Progenitor cell of endocrine pancreas (in vitro differentiated cells): ENCODE measurements at places on chromosomes 4 and X. TPM values are rescaled to one million over a fixed set of nuclear protein-coding genes. Genes with fewer than 3 reads are reported as not detected.

DNA sequence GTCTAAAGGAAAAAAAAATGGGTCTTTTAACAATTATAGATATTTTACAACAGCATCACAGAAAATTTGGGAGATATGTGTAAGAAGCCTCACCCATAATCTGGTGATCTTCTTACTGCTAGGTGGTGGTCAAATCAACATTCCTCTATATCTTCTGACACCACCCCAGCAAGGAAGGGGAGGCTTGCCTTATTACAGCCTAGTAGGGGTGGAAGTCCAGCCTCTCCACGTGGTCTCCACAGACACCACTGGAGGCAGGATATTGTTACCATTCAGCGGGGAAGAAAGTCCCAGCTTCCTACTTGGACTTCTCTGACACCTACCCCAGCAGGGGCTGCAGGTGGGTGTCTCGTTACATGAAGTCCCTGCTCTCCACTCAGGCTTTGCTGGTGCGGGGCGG lies 28.7 kb downstream of the PRPS1 start:
- no peak for DNase-seq

DNA sequence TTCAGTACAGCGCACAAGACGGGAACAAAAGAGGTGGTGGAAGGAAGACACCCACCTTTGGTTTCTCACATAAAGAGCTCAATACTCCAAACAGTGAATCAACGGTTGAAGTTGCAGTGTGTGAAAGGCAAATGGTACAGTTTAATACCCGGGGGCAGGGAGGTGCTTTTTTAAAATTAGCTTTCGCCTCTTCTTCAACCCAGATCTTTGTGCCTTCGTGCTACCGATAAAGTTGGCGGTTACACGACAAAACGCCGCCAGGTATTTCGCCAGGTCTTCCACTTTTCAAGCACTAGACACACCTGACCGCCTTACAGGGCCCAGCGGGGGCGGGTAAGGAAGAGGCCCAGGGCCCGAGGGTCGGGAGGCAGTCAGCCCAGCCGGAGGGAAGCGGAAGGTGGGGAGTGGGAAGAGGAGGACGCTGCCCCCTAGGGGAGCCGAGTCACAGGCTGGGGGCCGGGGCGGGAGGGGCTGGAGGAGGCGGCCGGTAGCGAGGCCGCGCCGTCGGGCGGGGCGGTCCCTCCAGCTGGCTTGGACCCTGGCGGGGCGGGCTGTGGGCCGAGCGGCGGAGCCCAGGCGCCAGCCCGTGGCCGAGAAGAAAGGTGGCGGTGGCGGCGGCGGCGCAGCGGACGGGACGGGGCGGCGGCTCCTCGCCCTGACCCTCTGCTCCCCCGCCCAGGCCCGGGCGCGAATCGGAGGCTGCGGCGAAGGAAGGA lies 16.0 kb downstream of the UTP3 start:
- DNase-seq: peak; percentile 84

DNA sequence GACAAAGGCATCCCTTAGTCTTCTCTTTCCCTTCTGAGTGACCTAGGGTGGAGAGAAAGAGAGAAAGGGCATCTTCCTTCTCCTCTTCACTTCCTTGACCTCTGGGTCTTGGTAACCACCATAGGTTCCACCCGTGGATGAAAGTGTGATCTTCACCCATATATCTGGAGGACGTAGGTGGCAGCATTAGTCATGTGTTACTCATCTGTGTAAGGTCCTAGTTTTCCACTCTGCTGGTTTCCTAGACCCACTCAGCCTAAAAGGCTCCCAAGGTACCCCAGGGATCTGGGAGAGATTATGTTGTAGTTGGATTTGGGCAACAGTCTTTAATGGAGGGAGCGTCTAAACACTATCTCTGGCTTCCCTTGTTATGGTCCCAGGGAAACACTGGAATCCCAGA lies 45.5 kb upstream of the RAB9B start:
- no peak for DNase-seq

ASB12 gene
- total RNA-seq: 0.22 and 0.47 TPM in 2 replicates

DNA sequence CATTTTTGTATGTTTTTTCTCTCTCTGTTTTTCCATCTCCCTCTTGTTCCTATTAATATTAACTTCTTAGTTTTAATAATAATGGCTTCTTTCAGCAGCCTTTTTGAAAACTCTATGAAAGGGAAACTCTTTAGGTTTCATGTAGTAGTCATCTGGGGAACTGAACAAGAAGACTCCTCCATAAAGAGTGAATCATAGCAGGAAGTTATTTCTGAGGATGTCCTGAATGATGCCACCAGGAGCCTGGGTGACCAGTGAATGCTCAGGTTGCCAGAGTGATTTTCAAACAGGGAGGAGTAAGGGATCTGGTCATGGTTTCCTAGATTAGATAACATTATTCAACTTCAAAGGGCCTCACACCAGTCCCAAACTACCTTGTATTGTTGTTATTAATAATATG lies 212.8 kb upstream of the PDE5A start:
- no peak for DNase-seq

SPANXN5 gene
- total RNA-seq: not detected in 2 replicates

CENPVL2 gene
- 1.4 TPM in 2 replicates for total RNA-seq

DNA sequence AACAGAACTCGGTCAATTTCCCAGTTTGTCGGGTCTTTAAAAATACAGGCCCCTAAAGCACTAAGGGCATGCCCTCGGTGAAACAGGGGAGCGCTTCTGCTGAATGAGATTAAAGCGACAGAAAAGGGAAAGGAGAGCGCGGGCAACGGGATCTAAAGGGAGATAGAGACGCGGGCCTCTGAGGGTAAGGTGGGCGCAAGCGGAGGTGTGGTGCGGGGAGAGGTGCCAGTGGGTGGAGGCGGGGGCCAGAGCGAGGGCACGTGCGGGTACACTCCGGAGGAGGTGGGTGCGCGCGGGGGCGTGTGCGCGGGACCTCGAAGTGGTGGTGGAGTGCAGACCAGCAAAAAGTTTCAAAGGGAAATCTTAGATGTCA lies 787 bp upstream of the TET2 start:
- no peak for DNase-seq

RAB33A gene
- total RNA-seq: 0.60 and 0.87 TPM in 2 replicates

GRCh38 chrX:139881130-139881529 lies 51.7 kb downstream of the ATP11C start:
- no peak for DNase-seq

GRCh38 chrX:154751203-154751668 lies 359 bp upstream of the GAB3 start:
- DNase-seq: no peak

SERTM2 gene
- 0.72 and 0.95 TPM in 2 replicates for total RNA-seq

GRCh38 chr4:26032630-26033317 lies 118.8 kb downstream of the SMIM20 start:
- no peak for DNase-seq

- no peak for DNase-seq
These were observed 872.5 kb upstream of the SLIT2 start for GRCh38 chr4:19379191-19379708.

GRCh38 chr4:113094802-113095201 lies 45.3 kb downstream of the ANK2 start:
- no peak for DNase-seq

DNA sequence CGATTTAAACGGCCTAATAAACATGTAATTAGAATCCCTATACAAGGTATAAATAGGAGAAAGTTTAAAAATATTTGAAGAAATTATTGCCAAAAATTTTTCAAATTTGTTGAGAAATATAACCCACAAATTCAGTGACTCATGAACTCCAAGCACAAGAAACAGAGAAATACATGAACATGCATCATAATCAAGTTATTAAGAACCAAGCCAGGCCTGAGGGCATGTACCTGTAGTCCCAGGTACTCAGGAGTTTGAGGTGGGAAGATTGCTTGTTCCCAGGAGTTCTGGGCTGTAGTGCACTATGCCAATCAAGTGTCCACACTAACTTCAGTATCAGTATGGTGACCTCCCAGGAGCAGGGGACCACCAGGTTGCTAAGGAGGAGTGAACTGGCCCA lies 341.9 kb downstream of the CAMK2D start:
- no peak for DNase-seq
